ENCODE measurements at places on chromosomes 3 and 15.

DNA sequence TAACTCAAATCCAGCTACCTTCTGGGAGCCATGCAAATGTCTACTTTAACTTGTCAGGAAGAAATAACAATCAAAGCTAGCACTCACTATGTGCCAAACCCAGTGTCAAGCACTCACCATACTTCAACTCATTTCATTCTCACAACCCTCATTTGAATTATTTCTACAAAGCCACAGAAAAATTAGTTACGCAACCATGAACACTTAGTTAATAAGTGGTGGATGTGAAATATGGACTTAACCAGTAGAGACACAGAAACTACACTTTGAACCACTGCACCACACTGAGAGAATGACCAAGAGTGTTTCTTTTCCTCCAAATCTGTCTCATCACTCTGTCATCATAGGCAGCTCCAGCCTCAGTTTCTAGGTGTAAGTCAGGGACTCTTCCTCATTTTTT is 91.0 kb upstream of the MBNL1 start:
- no peak for DNase-seq
- H3K4me3 ChIP-seq, result no peak overlapping the region
- H3K27ac ChIP-seq, result no peak overlapping the region
- peaks cover 19% of the 10 kb centered on the region for H3K4me1 ChIP-seq
- H3K36me3 ChIP-seq, result no peaks in the 10 kb centered on the region
- H3K27me3 ChIP-seq, result no peaks in the 10 kb centered on the region

GRCh38 chr3:142117056-142117851 is 32.1 kb downstream of the TFDP2 start:
- DNase-seq, result no peak
- no peaks in the 10 kb centered on the region for H3K36me3 ChIP-seq
- H3K27ac ChIP-seq, result peak overlapping the region; percentile 77
- no peak overlapping the region for H3K4me3 ChIP-seq
- no peaks in the 10 kb centered on the region for H3K27me3 ChIP-seq
- peaks cover 17% of the 10 kb centered on the region for H3K4me1 ChIP-seq

- no peaks in the 10 kb centered on the region for H3K36me3 ChIP-seq
- peaks cover 7% of the 10 kb centered on the region for H3K27me3 ChIP-seq
- no peaks in the 10 kb centered on the region for H3K4me1 ChIP-seq
- no peak for DNase-seq
- H3K4me3 ChIP-seq, result no peak overlapping the region
These were observed 245.2 kb downstream of the IL20RB start for GRCh38 chr3:137202941-137203340.

- no peak for DNase-seq
- peak overlapping the region; percentile 90 for H3K4me3 ChIP-seq
- peaks cover 32% of the 10 kb centered on the region for H3K4me1 ChIP-seq
- peak overlapping the region; percentile 99 for H3K27ac ChIP-seq
- H3K27me3 ChIP-seq, result no peaks in the 10 kb centered on the region
These were observed 65.0 kb downstream of the MYO5A start for GRCh38 chr15:52463638-52464037.

DNA sequence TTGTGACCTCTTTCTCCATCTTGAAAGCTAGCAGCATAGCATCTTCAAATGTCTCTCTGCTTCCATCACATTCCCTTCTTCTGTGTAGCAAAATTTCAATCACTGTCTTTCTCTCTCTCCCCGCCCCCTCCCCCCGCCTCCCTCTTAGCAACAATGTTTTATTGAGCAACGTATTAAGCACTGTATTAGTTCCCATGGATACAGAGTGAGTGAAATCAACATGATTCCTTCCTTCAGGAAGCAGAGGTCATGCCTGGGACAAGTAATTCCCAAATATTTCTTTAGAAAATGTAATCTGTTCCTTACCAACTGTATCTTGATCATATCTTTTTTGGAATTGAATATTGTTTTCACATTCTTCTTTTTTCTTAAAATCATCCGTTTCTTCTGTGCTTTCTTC is 373.7 kb upstream of the NECTIN3 start:
- H3K27me3 ChIP-seq, result no peaks in the 10 kb centered on the region
- no peak overlapping the region for H3K4me3 ChIP-seq
- no peaks in the 10 kb centered on the region for H3K4me1 ChIP-seq
- DNase-seq, result no peak
- H3K27ac ChIP-seq, result no peak overlapping the region

DNA sequence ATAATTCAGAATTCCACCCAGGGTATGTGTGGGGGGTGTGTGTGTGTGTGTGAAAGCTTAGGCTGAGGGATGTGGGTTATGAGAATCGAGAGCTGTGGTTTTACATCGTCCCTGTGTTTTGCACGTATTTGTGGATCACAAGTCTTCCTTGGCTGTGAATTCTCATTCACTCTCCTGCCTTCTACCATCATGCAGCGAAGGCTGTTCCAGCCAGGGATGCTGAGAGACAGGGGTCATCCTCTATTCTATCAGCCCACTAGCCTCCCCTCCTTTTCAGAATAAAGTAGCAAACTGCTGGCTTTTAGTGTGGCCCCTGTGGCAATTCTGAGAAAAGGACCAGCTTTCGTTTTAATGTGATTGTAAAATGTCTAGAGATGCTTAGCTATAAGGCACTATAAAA is 460.6 kb upstream of the NR2F2 start:
- H3K27me3 ChIP-seq, result no peaks in the 10 kb centered on the region
- no peaks in the 10 kb centered on the region for H3K36me3 ChIP-seq
- H3K4me1 ChIP-seq, result no peaks in the 10 kb centered on the region
- H3K27ac ChIP-seq, result no peak overlapping the region

DNA sequence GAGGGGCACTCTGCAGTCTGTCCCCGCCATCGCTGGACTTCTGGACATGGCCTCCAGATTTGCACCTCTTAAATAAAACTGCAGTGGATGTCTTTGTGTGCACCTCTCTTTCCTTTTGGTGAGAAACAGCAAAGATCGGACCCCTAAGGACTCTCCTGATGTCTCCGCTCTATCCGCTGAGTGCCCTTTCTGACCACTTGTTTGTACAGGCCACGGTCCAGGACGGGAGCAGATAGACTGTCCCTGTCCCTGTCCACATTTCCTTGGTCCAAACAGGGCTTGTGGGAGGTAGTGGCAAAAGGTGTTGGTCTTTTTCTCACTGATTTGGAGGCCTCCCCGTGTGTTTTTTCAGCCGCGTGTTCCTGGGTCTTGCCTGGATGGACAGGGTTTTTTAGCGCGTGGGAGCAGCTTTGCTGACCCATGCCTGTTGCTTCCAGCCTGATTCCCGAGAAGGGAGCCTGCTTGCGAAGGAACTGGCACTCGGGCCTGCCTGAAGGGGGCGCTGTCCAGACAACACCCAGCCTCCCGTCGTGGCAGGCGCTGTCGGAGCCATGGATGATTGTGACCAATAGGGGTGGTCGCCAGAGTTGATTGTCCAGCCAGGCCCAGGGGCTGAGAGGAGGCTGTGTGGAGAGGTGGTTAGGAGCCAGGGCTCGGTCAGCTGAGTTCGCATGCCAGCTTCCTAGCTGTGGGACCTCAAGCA is 13.2 kb upstream of the STAB1 start:
- no peak overlapping the region for H3K4me3 ChIP-seq
- H3K4me1 ChIP-seq, result peaks cover 7% of the 10 kb centered on the region
- no peaks in the 10 kb centered on the region for H3K27me3 ChIP-seq
- H3K27ac ChIP-seq, result peak overlapping the region; percentile 51
- H3K36me3 ChIP-seq, result peaks cover 2% of the 10 kb centered on the region

DNA sequence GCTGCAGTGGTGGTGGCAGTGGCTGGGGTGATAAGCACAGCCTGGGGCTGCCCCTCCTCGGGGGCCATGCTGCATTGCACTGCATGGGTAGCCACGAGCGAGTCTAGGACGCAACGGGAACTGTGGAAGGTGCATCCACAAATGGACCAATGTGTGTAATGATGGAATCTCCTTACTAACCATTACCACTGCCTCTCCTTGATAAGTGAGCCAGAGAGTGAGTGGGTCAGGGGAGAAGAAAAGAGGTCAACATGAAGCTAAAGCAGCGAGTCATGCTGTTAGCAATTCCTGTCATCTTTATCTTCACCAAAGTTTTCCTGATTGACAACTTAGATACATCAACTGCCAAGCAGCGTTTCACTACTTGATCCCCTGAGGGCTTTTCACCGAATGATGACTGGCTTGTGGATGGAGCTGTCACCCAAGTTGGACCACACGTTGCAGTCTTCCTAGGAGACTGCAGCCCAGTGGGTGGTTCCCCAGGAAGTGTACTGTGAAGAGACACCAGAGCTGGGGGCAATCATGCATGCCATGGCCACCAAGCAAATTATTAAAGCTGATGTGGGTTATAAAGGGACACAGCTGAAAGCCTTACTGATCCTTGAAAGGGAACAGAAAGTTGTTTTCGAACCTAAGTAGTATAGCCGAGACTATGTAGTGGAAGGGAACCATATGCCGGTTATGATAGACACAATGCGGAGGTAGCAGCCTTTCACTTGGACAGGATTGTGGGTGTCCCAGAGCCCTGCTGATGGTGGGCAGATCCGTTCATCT is 20.6 kb downstream of the SAMD7 start:
- peaks cover 39% of the 10 kb centered on the region for H3K27me3 ChIP-seq
- DNase-seq, result no peak
- H3K36me3 ChIP-seq, result peaks cover 4% of the 10 kb centered on the region
- no peak overlapping the region for H3K27ac ChIP-seq
- peaks cover 2% of the 10 kb centered on the region for H3K4me1 ChIP-seq

DNA sequence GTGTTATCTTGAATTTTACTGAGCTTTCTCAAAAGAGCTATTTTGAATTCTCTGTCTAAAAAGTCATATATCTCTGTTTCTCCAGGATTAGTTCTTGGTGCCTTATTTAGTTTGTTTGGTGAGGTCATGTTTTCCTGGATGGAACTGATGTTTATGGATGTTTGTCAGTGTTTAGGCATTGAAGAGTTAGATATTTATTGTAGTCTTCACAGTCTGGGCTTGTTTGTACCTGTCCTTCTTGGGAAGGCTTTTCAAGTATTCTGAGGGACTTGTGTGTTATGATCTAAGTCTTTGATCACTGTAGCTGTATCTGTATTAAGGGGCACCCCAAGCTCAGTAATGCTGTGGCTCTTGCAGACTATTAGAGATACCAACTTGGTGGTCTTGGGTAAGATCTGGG is 10.6 kb upstream of the RAD51 start:
- no peaks in the 10 kb centered on the region for H3K27me3 ChIP-seq
- DNase-seq, result no peak
- H3K4me1 ChIP-seq, result no peaks in the 10 kb centered on the region

GRCh38 chr15:29400701-29401100 is 131.1 kb upstream of the NSMCE3 start:
- H3K4me1 ChIP-seq, result no peaks in the 10 kb centered on the region
- no peaks in the 10 kb centered on the region for H3K36me3 ChIP-seq
- no peak overlapping the region for H3K4me3 ChIP-seq
- peaks cover 48% of the 10 kb centered on the region for H3K27me3 ChIP-seq

DNA sequence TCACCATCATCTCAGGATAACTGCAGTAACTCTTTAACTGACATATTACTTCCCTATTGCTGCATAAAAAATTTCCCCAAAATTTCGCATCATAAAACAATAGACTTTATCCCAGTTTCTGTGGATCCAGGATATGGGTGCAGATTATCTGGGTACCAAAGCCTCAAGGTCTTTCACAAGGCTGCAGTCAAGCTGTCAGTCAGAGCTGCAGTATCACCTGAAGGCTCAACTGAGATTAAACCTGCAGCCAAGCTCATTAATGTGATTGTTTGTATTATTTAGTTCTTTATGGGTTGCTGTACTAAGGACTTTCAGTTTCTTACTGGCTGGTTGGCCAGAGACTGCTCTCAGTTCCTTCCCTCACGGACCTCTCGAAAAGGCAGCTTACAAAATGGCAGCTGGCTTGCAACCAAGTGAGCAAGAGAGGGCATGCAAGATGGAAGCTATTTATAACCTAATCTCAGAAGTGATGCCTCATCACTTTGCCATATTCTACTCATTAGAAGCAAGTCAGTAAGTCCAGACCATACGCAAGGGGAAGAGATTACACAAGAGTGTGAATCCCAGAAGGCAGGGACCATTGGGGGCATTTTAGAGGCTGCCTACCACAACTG is 54.9 kb downstream of the DCUN1D1 start:
- no peaks in the 10 kb centered on the region for H3K4me1 ChIP-seq
- peaks cover 3% of the 10 kb centered on the region for H3K36me3 ChIP-seq
- H3K27ac ChIP-seq, result no peak overlapping the region
- no peak for DNase-seq

- H3K27ac ChIP-seq, result peak overlapping the region; percentile 37
- H3K4me3 ChIP-seq, result no peak overlapping the region
- H3K27me3 ChIP-seq, result no peaks in the 10 kb centered on the region
- H3K36me3 ChIP-seq, result no peaks in the 10 kb centered on the region
These were observed 33.5 kb downstream of the CCDC13 start for GRCh38 chr3:42739401-42740158.

All from T-helper 17 cell (primary cell).